ENCODE measurements at places on chromosomes 5 and 9.

DNA sequence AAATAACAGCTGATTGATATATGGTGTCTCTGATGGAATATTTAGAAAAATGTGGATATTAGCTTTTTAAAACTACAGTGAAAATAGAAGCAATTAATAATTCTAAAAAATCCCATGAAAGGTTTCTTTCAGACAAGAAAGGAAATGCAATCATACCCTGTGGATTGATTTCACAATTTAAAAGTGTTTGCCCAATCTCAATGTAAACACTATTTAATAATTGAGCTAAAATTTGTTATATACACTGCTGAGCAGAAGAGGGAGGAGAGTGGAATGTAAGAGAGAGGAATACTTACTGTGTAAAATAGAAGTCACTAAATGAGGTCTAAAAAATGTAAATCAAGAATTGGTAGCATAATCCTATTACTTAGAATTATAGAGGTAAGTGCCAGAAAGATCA is 76.9 kb downstream of the FEM1C start:
- DNase-seq: no peak

DNA sequence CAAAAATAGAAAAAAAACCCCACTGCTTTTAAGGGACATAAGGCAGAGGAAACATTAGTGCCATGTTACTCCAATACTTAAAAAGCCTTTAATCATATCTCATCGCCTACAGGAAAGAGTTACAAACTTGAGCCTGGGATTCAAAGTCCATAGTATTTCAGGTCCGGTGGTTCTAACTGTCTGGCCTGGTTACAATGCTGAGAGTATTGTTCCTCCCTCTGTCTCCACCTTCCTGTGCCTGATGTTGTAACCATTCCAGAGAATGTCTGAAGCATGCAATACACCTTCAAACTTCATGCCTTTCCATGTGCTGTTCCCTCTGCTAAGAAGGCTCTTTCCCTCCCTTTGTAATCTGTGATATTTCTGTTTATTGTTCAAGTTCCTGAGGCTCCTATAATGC is 41.6 kb upstream of the SLC36A2 start:
- no peak for DNase-seq

- no peak for DNase-seq
These were observed 14.1 kb downstream of the ETF1 start for GRCh38 chr5:138528744-138529469.

GRCh38 chr5:132677191-132677590 is 3.4 kb downstream of the IL4 start:
- no peak for DNase-seq

- no peak for DNase-seq
These were observed 96.0 kb downstream of the GPR21 start for GRCh38 chr9:123129423-123129822.

DNA sequence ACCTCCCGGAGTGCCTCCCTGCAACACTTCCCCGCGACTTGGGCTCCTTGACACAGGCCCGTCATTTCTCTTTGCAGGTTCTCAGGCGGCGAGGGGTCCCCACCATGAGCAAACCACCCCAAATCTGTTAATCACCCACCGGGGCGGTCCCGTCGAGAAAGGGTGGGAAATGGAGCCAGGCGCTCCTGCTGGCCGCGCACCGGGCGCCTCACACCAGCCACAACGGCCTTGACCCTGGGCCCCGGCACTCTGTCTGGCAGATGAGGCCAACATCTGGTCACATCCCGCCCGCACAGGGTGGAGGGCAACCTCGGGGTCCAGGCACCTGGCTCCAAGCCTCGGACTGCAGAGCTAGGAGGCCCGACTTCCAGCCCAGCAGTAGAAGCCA is 776 bp upstream of the TERT start:
- DNase-seq: no peak

- no peak for DNase-seq
These were observed 557 bp upstream of the PHF2 start for GRCh38 chr9:93575796-93576257.

- DNase-seq: no peak
These were observed 92.8 kb upstream of the LRRTM2 start for GRCh38 chr5:138967791-138968448.

DNA sequence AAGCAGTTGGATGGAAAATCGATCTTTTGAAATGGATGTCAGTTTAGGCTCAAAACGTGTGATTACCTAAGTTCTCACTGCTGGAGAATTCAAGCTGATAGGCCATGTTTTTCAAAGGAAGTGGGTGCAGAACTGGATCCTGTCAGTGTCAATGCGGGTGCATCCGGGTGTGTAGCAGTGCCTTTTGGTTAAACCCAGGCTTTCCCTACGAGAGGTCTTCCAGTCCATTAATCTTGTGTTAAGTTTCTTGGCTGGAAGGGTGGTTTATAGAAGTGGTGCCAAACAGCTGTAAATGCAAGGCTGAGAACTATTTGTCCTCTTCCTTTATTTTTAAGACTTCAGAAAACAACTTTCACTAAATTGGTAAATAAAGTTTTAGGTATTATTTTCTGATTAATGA is 71.9 kb downstream of the DAPK1 start:
- DNase-seq: no peak

DNA sequence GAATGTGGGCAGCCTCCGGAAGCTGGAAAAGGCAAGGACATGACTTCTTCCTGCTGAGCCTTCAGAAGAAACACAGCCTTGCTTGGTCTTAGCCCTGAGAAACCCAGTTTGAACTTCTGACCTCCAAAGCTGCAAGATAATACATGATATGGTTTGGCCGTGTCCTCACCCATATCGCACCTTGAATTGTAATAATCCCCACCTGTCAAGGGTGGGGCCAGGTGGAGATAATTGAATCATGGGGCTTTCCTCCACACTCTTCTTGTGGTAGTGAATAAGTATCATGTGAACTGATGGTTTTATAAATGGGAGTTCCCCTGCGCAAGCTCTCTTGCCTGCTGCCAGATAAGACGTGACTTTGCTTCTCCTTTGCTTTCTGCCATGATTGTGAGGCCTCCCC is 310.9 kb downstream of the PSAT1 start:
- no peak for DNase-seq

DNA sequence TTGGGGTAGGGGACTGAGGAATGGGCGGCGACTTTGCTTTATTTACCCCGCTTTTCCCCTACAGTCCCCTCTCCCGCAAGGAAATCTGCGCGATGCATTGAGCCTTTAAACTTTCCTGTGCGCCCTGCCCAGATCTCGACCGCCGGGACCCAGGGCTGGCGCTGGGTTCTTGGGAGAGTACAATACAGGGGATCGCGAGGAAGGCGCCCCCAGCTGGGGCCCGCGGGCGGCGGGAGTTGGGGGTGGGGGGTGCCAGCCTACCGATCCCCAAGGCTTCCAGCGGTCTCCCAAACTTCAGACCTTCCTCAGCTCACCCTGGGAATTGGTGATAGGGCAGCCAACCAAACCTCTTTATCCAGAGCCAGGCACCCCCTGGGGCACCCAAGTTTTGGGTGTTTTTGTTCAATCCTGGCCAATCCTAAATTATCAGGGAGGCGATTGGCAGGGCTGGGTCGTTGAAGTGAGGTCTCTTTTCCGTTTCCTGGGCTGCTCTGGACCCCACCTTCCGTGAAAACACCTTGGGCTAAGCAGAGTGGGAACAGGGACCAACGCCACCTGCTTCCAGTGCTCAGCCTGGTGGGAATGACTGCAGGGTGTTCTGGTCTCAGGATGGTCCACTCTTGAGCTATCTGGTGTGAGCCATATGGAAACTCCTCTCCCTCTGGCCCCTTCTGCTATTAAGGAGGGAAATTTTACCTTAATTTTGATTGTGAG is 51.4 kb upstream of the DAB2IP start:
- no peak for DNase-seq

DNA sequence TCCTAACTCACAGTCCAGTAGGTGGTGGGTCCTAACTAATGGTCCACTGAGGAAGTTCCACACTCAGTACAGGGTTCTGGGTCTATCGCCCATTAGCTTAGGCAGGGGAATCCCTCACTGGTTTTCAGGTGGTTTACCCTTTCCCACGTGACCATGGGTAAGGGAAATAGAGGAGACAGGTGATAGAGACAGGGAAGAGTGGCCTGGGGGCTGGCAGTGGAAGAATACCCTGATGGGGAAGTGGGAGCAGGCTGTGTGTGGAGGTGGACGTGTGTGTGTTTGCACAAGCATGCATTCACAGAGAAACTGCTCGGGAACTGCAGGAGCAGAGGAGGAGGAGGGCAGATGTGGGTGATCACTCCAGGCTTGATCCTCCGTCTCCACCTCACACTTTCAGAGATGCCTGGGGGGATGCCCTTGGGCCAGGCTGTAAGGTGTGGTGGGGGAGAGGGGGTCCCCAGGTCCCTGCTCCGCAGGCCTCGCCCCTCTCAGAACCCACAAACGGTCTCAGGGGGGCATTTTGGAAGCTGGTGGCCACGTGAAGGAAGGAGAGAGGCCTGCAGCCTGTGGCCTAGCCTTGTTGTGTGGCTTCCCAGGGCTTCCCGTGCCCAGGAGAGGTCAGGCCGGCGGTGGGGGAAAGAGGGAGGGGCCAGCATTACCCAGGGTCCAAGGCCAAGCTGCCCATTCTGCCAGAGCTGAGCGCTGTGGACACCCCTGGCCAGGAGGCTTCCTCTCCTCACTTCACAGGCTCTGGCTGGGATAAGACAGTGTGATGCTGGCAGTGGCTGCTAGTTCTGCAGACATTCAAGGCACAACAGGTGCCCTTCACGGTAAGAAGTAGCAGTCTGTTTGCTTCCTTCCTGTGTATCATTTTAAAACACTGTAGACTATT is 80.0 kb downstream of the OTULIN start:
- DNase-seq: no peak

DNA sequence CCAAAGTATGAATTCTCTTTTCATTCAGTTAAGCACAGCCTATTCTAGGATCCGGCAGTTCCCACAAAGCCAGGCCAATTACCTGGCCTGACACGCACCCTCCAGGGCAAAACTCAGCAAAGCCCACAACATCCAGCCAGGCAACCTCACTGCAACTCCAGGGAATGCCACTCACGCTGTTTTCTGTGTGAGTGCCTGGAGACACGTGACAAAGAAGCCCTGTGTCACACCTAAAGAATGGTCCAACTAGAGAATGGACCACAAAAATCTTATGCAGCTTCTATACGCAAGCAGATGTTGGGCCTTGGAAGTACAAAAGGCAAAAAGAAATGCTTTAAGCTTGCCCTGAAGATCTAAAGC is 20.2 kb downstream of the RETREG1 start:
- no peak for DNase-seq

GRCh38 chr9:124022201-124023121 is 10.9 kb downstream of the LHX2 start:
- DNase-seq: no peak

Data from activated CD4-positive, alpha-beta T cell treated with anti-CD3 and anti-CD28 coated beads, Interleukin-2, amount 50 U/mL, for 24 hours (primary cell).